Stimulated activated CD8-positive, alpha-beta memory T cell treated with anti-CD3 and anti-CD28 coated beads, Interleukin-7, amount 100 ng/mL, for 1 hour (primary cell): ENCODE measurements at places on chromosomes 13 and 19.

DNA sequence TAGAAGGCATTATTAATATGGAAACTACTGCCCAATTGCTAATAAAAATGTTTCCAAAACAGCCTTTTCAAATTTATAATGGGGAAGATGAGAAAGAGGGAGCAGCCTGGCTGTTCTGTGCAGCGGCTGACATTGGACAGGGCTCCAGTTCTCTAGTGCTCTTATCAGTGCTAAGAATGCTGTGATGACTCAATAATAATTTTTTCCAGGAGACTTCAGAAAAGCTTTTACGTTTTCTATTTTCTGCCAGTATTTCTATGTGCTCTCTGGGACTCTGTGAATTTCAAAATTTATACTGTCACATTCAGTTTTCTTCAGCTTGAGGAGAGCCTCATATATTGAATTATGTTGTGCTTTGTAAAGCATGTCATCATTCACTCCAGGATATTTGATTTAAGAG, 209.6 kb downstream of the VWA8 start:
- DNase-seq: no peak

DNA sequence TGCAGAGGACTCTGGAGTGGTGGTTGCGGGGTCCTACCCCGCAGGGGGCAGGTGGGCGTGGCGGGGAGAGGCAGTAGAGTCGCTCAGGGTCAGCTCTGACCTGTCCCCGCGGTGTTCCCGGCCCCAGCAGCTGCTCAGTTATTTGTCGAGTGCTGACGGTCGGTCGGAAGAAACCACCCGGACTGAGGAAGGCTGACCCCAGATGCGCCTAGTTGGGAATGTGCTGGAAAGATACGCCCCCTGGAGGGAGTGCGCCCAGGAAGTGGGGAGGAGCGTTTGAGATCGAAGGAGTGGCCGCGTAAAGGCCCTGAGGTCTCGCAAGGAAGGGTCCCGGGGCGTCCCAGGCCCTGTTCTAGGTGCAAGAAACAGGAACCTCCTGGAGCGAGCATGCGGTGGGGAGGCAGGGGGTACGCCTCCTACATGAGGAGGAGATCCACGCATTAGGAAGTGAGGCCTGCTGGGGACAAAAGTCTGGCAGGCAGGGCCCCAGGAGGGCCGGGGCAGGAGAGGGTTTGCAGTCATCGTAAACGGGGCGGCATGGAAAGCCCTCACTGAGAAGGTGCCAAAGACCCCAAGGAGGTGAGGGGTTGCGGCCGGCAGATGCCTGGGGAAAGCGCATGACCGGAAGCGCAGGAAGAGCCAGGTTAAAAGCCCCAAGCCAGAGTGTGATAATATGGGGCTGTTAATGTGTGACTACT, 9.2 kb downstream of the CCDC8 start:
- no peak for DNase-seq

DNA sequence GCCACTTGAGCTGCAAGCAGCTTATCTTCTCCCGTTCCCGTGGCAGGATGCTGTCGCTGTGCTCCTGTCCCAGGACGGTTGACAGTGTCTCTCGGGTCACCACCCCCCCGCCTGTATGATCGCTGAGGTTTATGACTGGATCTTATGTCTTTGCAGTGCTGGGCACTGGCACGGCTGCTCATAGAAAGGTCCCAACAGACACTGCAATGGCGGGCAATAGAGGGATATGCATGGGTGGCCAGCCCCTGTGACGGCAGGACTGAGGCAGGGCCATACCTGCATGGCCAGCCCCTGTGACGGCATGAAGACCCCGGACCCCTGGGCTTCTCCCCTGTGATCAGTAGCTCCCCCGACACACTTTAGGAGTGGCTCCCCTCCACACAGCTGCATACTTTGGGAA, 307.2 kb downstream of the TEX29 start:
- no peak for DNase-seq

DNA sequence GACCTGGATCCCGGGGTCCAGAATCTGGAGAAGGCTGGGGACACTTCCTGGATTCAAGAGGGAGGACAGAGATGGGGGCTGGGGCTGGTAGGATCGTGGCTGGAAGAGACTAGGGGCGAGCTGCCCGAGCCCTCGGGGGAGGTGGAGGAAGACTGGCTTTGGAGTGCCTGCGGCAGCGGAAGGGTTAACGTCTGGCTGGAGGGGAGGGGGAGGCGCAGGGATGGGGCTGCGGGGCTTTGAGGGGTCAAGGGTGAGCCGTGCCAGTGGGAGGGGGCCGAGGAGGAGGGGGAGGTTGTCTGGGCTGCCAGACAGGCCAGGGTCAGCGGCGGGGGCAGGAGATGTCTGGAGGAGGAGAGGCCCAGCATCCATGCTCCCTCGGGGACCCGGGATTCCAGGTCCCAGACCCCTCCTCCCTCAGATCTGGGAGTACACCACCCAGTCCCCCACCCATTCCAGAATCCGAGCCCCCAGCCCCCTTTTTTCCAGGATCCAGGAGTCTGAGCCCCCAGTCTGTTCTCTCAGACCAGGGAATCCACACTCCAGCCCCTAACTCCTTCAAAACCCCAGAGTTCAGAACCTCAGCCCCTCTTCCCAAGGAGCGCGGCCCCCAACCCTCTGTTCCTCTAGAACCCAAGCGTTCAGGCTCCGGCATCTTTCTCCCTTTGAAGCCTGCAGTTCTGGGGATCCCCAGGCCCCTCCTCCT, 3.2 kb upstream of the SPACA6 start:
- no peak for DNase-seq

DNA sequence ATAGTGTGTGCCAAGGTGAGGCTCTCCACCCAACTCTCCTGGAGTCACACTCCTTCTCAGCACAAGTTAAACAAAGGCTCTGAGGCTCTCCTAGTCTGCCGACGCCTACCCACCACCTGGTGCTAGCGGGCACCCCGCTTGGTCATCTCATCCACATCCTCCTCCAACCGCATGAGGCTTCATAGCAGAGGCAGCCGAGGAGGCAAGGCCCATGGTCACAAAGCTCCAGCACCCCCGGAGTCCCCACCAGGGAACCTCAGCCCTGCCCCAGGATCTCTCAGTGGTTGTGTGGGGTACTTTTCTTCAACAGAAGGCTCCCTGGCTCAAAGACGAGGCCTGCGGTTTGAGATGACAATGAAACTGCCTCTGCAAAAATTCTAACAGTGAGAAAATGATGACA, 43.0 kb downstream of the STK24 start:
- DNase-seq: no peak

- no peak for DNase-seq
These were observed 12.4 kb downstream of the MAST3 start for GRCh38 chr19:18109733-18110608.

- DNase-seq: no peak
These were observed 17.9 kb upstream of the TINCR start for GRCh38 chr19:5585461-5586299.

- DNase-seq: no peak
These were observed 2.1 kb upstream of the CEACAM19 start for GRCh38 chr19:44668985-44669764.

- no peak for DNase-seq
These were observed 146.9 kb upstream of the SOX21 start for GRCh38 chr13:94859278-94859691.

DNA sequence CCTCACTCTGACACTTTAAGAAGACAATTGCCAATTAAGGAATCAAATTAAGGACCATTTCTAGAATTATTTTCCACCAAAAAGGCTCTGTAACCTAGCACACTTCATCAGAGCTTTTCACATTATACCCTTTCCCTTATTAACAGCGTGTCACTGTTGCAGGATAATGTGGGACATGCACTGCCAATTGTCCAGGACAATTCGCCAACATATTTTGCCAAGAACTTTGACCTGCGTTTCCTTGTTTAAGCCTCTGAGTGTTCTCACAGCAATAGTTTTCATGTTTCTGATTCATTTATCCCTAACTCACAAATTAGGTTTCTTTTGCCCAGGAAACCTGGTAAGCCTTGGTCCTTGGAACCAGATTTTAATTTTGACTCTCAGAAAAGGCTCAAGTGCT, 13.3 kb downstream of the COL4A1 start:
- DNase-seq: no peak

- DNase-seq: no peak
These were observed 197.4 kb upstream of the ZNF536 start for GRCh38 chr19:30174791-30175190.

GRCh38 chr13:49683489-49683888, 7.8 kb downstream of the EBPL start:
- DNase-seq: no peak

- no peak for DNase-seq
These were observed 47.8 kb upstream of the C1QTNF9 start for GRCh38 chr13:24261566-24261965.

GRCh38 chr19:15280048-15280725, 47.9 kb upstream of the EPHX3 start:
- DNase-seq: no peak

- no peak for DNase-seq
These were observed 16.6 kb downstream of the VRK3 start for GRCh38 chr19:50008532-50008931.

- no peak for DNase-seq
These were observed 304.0 kb downstream of the SPRY2 start for GRCh38 chr13:80036845-80037504.

DNA sequence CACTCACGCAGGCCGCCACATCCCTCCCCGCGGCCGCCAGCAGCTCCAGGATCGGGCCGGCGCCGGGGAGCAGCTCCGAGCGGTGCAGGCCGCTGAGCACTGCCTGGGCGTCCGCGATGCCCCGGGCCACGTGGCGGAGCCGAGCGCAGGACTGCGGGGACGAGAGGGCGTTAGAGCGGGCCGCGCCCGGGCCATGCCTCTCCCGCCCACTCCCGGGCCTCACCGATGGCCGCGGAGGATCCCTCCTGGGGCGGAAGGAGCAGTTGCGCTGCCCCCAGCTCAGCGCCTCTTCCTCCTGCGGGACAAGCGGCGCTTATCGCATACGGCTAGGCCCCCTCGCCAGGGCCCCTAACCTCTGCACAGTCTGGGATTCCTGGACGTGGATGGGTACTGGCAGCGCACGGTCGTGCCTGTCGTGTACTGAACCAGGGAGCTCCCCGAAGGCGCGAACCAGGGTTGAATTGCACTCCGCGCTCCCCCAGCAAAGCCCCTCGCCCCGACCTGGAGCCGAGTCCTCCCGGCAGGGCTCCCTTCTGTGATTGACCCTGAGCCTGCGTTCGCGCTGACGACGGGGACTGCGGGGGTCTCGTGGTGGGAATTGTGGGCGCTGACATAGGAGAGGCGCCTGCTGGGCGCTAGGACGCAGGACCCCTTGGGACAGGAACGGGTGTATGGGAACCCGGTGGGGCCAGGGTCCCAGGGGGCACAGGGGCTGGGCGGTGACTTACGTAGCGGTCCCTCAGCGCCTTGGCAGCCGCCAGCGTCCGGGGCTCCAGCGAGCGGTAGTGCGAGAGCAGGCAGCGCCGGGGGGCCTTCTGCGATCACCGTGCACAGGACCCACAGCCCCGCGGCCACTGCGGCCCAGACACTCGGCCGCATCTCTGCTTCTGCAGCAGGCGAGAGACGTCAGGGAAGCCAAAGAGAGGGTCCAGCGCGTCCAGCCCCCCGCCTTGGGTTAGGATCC, 673 bp downstream of the IFNL4 start:
- no peak for DNase-seq

DNA sequence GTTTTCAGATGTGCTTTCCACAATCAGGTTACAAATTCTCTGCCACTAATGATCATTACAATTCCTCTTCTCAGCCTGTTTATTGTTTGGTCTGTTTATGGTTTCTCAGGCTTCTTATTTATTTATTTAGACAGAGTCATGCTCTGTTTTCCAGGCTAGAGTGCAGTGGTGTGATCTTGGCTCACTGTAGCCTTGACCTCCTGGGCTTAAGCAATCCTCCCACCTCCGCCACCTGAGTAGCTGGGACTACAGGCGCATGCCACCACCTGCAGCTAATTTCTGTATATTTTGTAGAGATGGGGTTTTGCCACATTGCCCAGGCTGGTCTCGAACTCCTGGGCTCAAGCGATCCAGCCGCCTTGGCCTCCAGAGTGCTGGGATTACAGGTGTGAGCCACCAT, 2.1 kb upstream of the ZSCAN5A start:
- no peak for DNase-seq

DNA sequence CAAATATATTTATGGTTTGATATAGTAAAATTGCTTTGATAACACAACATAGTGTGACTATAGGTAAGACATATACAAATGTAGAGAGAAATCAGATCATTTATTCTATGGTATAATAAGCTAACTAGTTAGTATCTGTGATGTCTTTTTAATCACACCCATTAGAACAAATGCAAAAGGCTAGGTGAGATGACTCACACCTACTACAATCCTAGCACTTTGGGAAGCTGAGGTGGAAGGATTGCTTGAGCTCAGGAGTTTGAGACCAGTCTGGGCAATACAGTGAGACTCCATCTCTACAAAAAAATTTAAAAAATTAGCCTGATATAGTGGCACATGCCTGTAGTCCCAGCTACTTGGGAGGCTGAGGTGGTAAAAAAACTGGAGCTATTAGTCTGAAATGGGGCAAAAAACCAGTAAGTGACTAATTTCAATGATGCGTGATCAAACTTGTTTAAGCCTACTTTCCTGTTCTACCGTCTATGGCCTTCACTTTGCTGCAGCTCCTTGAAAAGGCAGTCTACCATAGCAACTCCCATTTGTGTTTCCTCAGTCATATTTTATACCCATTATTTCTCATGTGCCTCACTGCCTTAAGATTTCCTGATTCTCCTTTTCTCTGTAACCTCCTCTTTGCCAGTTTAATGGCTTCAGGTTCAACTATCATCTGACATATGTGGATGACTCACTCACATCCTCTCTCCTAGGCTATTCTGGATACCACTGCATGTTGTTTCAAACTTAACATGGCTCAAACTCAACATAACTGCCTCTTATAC, 12.5 kb downstream of the ALG5 start:
- no peak for DNase-seq

GRCh38 chr13:91162180-91162579, 185.3 kb upstream of the MIR17HG start:
- no peak for DNase-seq

DNA sequence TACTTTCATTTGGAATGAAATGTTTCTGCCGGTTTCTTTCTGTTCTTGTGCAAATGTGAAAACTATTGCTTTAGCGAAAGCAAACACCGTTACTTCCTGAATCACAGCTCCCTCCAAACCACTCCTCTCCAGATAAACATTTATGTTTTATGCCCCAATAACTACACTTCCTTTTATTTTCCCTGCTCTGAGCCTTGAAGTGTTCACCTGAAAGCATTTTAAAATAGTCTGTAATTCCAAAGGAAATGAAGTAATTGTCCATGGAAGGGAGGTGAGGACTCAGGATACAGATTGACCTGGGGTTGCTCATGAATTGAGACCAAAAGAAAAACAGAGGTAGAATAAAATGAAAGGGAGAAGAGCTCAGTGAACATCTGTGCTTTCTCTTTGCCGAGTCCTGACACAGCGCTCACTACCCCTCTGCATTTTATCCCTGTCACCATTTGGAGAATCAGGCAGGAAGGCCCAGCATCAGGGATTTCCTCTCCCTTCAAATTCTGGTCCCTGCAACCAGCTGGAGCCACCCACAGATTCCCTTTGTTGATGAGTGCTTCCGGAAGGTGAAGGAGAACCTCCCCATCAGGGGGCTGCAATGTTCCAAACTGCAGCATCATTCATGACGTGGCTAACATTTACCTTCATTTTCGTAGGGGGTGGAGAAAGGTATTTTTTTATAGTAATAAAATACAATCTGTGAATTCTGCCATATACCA, 171.9 kb downstream of the ITGBL1 start:
- DNase-seq: no peak

GRCh38 chr19:13428352-13428751, 77.9 kb downstream of the CACNA1A start:
- no peak for DNase-seq
